ENCODE measurements at places on chromosomes 5 and 9.

- no peak for DNase-seq
These were observed 778 bp downstream of the TRIM41 start for GRCh38 chr5:181223729-181224389.

DNA sequence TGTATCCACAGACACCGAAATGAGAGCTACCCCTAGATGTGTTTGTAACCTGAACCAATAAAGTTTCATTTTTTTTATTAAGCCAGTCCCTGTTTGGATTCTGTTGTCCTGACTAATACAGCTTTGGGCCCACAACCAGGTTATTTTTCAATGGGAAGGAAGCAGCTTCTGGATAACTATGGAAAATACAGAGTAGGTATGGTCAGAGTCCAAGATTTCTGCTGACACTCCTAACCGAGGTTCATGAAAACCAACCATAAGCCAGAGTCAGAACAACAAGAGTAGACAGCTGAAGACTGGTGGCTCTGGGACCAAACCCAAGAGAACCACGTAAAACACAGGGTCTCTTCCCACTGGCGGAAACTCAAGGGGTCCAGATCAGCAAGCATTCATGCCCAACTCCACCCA, 10.8 kb downstream of the KLF9 start:
- no peak for DNase-seq

GRCh38 chr9:89706086-89706485, 101.3 kb downstream of the GADD45G start:
- DNase-seq = no peak

- DNase-seq = no peak
These were observed 197.1 kb downstream of the ICE1 start for GRCh38 chr5:5619546-5619945.

- no peak for DNase-seq
These were observed 296.2 kb downstream of the SPATA31D1 start for GRCh38 chr9:82284758-82285157.

DNA sequence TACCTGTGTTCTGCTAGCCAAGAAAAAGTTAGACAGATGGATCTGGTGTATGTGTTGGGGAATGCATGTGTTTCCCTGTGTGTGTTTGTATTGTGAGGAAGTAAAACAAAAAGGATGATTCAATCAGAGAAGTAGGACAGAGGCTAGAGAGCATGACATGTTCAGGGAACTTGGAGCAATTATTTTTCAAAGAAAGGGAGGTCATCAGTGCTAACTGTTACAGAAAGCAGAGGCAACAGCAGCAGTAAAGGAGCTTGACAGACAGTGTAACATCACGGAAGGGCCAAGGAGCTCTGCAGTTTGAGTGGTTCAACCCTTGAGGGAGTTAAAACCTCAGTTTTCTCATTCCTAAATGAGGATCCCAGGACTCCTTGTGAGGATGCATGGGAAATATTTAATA, 13.2 kb downstream of the SPINK1 start:
- no peak for DNase-seq

DNA sequence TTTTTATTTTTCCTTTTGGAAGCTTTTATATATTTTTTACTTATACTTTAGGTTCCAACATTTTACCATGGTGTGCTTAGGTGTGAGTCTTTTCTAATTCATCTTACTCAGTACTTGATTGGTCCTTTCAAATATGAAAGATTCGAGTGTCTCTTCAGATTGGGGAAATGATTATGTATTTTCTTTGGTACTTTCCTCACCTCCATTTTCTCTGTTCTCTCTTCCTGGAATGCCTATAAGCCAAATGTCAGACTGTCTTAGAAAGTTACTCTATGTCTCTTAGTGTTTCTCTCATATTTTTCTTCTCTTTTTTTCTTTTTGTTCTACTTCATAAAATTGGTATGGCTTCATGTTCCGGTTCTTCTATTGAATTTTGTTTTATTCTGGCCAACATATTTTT, 119.6 kb upstream of the SV2C start:
- no peak for DNase-seq

GRCh38 chr5:34669931-34670516, 13.9 kb downstream of the RAI14 start:
- no peak for DNase-seq

- no peak for DNase-seq
These were observed 134.2 kb downstream of the ZNF354C start for GRCh38 chr5:179194201-179194910.

- peak; percentile 75 for DNase-seq
These were observed 18.3 kb upstream of the PHYHD1 start for GRCh38 chr9:128902351-128903078.

DNA sequence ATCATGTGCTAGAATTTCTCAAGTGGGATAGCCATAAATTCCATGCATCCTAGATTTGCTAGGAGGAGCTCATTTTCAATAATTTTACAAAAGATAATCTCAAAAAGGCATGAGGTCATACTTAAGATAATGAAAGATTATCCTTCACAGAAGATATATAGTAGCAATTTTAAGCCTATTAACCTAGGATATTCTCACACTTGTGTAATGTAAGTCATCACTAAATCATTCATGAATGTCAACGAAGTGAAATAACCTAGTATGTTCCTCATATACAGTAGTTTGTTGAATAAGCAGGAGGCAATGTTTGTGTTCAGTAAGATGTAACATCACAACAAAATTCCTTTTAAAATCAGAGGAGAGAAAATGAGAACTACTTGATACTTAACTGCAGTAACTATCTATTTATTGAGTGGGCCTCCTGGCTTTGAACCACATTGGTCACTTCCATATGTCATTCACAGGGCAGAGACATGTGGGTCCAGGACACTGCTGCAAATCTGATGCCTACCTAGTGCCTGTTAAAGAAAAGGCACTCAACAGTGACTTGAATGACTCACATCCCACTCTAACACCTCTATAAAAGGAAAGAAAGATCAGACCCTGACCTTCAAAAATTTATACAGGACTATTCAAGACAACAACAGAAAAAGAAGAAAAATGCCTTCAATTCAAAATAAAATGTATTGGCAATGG, 8.2 kb downstream of the LIFR start:
- DNase-seq = no peak

DNA sequence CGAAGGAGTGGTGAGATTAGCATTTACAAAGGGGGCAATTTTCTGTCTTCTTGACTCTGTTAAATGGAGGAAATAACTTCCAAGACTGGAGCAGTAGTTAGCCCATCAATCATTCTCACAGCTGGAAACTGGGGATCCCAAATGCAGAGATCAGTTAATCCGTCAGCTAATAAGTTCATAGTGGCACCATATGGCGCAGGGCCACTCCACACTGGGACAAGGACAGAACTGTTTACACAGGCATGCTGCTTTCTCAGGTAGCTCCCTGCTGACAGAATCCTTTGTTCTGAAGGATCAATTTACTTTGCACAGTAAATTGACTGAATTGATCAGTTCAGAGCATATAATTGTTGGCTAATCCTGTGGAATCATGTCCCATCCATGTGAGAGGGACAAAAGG, 395.7 kb downstream of the TMEM161B start:
- DNase-seq = no peak

- DNase-seq = no peak
These were observed 34.5 kb upstream of the MED10 start for GRCh38 chr5:6412811-6413210.

- DNase-seq = no peak
These were observed 1821.0 kb downstream of the EFNA5 start for GRCh38 chr5:105849701-105850100.

GRCh38 chr9:108933231-108933717, 650 bp downstream of the ELP1 start:
- DNase-seq = peak; percentile 5

GRCh38 chr9:105541838-105542237, 16.1 kb upstream of the FKTN start:
- no peak for DNase-seq

GRCh38 chr5:165885623-165886350, 2380.4 kb downstream of the MAT2B start:
- DNase-seq = no peak

- DNase-seq = peak; percentile 73
These were observed 65.3 kb downstream of the RXRA start for GRCh38 chr9:134391319-134392231.

DNA sequence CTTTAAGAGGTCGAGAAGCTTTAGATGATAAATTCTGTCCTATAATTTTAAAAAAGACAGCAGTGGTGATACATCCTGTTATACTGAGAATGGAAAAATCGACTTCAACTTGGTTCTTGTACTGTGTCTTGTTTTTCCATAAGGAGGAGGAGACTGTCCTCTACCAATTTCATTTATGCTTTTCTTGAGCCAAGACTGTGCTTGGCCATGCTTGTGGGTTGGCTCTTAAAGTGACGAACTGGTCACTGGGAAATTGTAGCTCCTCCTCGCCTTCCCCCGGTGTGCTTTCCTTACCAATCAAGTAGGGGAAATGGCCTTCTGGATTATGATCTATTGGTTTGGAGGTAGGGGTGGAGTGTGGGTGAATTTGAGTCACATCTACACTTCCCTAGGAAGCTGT, 67.1 kb upstream of the HSPB3 start:
- DNase-seq = no peak

DNA sequence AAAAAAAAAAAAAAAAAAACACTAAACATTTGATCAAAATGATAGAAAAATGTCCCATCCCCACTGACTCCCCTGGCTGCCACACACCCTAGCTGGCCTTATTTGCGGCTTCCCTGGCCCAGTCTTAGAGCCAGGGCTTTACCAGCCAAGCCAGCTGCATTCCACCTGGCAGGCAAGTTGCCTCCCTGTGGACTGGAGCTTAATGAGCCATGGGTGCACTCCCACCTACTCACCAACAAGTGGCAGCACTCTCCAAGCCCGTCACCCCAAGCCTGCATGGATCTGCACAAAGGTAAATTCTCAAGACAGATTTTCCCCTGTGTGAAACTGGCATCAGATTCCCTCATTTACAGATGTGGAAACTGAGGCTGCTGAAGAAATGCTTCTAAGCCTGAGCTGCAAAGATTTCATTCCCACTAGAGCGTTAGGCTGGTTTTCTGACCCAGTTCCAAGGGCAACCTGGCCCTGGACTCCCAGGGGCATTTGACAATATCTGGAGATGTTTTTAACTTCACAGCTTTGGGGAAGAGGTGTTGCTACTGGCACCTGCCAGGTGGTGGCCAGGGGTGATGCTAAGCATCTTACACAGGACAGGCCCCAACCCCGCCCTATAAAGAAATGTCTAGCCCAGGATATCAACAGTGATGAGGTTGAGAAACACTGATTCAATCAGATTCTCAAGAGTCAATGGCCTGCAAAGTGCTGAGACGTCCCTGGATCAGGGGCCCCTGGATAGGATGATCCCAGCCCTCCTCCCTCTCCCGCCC, 21.9 kb upstream of the VDAC1 start:
- DNase-seq = peak; percentile 30

DNA sequence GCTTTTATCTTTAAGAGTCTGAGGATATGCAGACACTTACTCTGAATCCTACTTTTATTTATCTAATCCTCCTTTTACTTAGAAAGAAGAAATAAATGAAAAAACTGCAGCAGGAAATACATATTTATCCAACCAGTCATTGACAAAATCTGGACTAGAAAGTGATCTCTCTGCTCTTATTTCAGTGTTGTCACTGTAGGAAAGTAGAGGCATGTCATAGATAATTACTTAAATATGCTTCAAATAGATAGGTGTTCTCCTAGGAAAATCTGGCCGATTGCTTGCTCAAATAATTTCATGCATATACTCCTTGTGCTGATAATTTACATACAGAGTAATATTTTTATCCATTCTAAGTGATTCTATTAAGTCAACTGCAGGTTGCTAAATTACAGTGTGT, 2001.9 kb upstream of the C9orf72 start:
- DNase-seq = no peak

DNA sequence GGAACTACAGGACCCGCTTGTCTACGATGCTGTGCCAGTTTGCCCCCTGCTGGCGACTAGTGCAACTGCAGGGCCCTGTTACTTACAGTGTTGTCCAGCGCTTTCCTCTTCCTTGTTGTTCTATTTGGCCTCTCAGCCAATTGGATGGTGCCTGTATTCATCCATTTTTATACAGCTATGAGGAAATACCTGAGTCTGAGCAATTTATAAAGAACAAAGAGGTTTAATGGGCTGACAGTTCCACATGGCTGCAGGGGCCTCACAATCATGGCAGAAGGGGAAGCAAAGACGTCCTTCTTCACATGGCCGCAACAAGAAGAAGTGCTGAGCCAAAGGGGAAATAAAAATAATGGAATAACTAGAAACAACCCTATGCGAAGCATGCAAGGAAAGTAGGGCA, 78.7 kb upstream of the PLEKHG4B start:
- DNase-seq = no peak

GRCh38 chr5:96664669-96665068, 2.5 kb downstream of the CAST start:
- no peak for DNase-seq

DNA sequence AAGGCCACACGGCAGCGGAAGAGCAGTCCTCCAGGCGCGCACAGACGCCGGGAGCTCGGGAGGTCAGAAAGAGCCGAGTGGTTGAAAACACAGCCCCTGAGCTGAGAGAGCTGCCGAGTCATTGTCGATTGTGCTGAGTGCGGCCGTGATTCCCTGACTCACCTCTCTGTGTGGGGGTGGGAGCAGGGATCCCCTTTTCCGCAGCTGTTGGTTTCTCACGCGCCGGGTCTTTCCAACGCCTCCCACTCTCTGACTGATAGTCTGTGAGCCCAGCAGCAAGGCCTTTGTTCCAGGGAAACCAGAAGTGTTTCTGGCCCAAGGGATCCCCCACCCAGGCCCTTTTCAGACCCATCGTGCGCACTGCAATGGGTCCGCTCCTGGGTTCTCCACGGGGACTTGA, 97.3 kb downstream of the MRPL36 start:
- no peak for DNase-seq

DNA sequence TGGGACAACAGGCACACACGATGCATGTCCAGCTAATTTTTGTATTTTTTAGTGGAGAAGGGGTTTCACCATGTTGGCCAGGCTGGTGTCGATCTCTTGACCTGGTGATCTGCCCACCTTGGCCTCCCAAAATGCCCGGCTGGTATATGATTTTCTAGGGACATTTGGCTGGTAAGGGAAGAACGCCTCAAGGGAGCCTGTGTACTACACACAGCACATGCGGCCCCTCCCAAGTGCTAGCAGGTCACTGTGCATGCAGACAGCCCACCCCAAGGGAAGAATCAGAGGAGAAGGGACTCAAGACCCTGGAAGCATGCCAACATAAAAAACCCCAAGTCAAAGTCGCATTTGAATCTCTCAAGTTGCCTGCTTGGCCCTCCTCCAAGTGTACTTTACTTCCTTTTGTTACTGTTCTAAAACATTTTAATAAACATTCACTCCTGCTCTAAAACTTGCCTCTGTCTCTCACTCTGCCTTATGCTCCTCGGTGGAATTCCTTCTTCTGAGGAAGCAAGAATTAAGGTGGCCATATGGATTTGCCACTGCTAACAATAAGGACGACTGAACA, 24.3 kb upstream of the OTULINL start:
- no peak for DNase-seq

GRCh38 chr9:85199866-85200495, 530.5 kb downstream of the NTRK2 start:
- DNase-seq = no peak

DNA sequence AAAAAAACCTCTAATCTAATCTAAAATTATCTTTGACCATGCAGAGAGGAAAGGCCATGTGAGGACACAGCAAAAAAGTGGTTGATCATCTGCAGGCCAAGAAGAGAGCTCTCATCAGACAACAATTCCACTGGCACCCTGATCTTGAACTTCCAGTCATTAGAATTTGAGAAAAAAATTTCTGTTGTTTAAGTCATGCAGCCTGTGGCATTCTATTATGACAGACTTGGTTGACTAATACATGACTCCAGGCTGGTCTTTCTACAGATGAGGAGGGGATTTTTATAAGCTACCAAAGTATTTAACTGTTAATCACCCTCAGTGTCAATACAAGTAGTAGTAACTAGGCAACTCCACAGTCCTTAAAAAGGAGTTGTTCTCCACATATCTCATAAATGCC, 358.5 kb upstream of the RGMB start:
- no peak for DNase-seq
